Diencephalon (tissue), 1 donor: ENCODE measurements at places on chromosomes 1 and 21. TPM values are rescaled to one million over a fixed set of nuclear protein-coding genes. Genes with fewer than 3 reads are reported as not detected.

Gene ITLN2
- not detected for total RNA-seq

Gene C1orf185
- not detected for total RNA-seq

Gene GJA5
- total RNA-seq, result 2.3 TPM

Gene SLAMF1
- total RNA-seq, result not detected

Gene GJA8
- total RNA-seq, result not detected

Gene OR6Y1
- total RNA-seq, result not detected

Gene BCAR3
- 5.5 TPM for total RNA-seq

Gene RGS5
- total RNA-seq, result 8.3 TPM

Gene TP73
- total RNA-seq, result 0.92 TPM

Gene MYBPH
- not detected for total RNA-seq

Gene LYPD8
- total RNA-seq, result not detected
